ENCODE measurements at places on chromosomes 7 and 10. TPM values are rescaled to one million over a fixed set of nuclear protein-coding genes. Genes with fewer than 3 reads are reported as not detected.
A peak's percentile ranks its signal among the peaks of the same experiment; 100 is the strongest.

DNA sequence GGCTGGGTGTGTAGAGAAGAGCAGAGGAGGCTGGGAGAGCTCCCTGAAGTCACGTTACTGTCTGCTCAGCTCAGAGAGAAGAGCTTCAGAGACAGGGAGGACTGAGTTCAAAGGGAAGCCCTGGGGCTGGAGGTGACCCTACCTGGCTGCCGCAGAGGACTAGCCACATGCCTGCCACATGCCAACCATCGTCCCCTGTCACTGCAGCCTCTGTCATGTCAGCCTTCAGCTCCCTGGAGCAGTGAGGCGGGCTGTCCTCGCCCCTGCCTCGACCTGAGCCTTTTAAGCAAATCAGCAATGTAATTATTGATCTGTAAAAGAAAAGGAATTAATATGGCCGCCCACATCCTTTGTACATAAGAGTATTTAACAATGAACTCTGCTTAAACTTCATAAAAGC, 89.3 kb upstream of the RET start:
- no peaks in the 10 kb centered on the region for H3K27me3 ChIP-seq
- H3K36me3 ChIP-seq: no peaks in the 10 kb centered on the region
- DNase-seq: no peak
- H3K4me3 ChIP-seq: no peak overlapping the region
- H3K4me1 ChIP-seq: no peaks in the 10 kb centered on the region

DNA sequence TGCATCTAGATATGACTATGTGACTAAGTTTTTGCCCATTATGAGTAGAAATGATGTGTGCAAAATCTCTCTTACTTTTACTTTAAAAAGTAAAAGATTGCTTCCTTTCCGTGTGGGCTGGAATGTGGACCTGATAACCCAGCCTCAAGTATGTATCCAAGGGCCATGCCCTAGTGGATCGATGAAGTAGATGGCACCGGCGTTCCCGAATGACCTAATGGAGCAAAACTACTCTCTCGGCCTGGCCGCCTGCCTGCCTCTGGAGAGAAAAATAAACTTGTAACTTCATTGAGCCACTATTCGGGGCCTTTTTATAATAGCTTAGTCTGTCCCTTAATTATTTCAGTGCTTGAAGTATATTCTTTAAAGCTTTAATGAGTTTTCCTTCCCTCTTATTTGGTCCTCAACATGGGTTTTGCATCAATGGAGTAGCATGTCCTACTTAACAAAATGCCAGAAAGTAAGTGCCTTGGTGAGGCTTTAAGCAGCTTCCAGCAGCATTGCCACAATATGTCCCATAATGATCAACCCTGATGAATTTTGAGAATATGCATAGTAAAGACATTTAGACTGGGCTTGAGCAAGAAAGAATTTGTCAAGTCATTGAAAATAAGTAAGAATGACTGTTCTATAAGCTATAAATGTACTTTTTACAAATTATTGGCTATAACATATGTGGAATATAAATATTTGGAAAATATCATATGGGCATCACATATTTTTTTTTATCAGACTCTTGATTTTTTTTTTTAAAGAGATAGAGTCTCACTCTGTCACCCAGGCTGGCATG, 61.4 kb downstream of the PLXDC2 start:
- no peak overlapping the region for H3K27ac ChIP-seq
- H3K4me3 ChIP-seq: no peak overlapping the region
- no peaks in the 10 kb centered on the region for H3K27me3 ChIP-seq
- no peak for DNase-seq
- H3K36me3 ChIP-seq: no peaks in the 10 kb centered on the region

- peak overlapping the region; percentile 36 for H3K4me3 ChIP-seq
- no peak for DNase-seq
- H3K36me3 ChIP-seq: peaks cover 3% of the 10 kb centered on the region
- no peaks in the 10 kb centered on the region for H3K27me3 ChIP-seq
- H3K4me1 ChIP-seq: peaks cover 35% of the 10 kb centered on the region
Observed at GRCh38 chr7:50273870-50274269, 30.6 kb upstream of the IKZF1 start.

GRCh38 chr10:126696684-126697083, 26.2 kb upstream of the C10orf90 start:
- no peak for DNase-seq
- H3K27me3 ChIP-seq: peaks cover 4% of the 10 kb centered on the region
- no peak overlapping the region for H3K4me3 ChIP-seq
- no peaks in the 10 kb centered on the region for H3K36me3 ChIP-seq

DNA sequence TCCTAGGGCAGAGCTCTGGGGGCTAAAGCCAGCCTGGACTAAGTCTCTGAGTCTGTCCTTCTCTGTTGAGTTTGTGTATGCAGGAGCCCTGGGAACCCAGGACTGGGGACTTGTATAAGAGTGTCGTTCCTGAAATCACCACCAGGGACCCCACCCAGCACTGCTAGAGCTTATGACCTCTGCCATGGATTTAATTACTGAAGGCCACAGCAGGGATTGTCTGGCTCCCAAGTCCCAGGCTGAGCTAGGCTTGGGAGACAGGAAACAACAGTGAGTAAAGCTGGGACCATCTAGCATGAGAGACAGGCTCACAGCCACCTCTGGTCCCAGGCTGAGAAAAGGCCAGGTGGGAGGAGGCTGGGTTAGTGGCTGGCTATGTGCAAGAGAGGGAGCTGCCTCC, 1.4 kb upstream of the TSPAN15 start:
- H3K27me3 ChIP-seq: peaks cover 19% of the 10 kb centered on the region
- H3K36me3 ChIP-seq: no peaks in the 10 kb centered on the region
- no peak overlapping the region for H3K27ac ChIP-seq

DNA sequence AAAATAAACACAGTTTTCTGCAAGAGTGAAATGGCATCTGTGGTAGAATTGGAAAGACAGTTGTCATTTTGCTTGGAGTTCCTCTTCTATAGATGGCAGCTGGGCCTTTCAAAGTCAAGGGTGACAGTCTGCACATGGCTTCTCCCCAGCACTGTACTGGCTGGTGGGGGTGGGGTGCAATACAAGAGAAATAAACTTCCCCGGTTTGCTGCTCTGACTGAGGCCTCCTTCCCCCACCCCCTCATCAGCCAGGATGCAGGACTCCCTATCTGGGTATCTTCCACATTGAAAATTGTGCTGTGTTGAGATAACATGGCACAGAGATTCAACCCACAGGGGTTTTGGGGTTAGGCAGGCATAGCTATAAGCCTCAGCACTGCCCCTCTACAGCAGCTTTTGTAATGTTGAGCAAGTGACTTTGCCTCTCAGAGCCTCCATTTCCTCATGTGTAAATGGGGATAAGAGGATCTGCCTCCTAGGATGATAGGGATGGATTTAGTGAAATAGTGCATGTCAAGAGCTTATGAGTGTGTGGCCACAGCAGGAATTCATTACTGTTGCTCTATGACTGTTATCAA, 85.8 kb upstream of the WDR11 start:
- no peaks in the 10 kb centered on the region for H3K4me1 ChIP-seq
- peaks cover 3% of the 10 kb centered on the region for H3K27me3 ChIP-seq
- no peak overlapping the region for H3K27ac ChIP-seq
- no peak overlapping the region for H3K4me3 ChIP-seq

- no peak overlapping the region for H3K27ac ChIP-seq
- H3K4me1 ChIP-seq: no peaks in the 10 kb centered on the region
Observed at GRCh38 chr7:136857573-136857972, 10.9 kb upstream of the CHRM2 start.

IGF2BP3 gene
- total RNA-seq: 0.31 TPM

AKR1C4 gene
- total RNA-seq: not detected

GARIN1A gene
- total RNA-seq: 1.6 TPM
